ENCODE measurements at places on chromosomes 12 and 14.

DNA sequence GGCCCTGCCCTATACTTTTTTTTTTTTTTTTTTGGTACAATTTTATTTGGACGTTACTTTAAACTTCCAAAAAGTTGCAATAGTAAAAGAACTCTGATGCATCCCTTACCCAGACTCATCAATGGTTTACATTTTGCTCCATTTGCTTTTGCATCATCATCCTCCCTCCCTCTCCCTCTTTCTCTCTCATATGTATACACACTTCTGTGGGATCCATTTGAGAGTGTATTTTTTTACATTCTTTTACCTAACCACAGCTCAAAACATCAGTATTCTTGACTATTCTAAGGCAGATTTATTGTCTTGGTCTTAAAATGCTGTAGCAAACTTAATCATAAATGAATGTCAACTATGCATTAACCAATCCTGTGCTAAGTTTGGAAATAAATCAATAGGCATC, 111.6 kb downstream of the PRICKLE1 start:
- DNase-seq: no peak

GRCh38 chr12:62763861-62764645, 170.9 kb downstream of the PPM1H start:
- DNase-seq: no peak

DNA sequence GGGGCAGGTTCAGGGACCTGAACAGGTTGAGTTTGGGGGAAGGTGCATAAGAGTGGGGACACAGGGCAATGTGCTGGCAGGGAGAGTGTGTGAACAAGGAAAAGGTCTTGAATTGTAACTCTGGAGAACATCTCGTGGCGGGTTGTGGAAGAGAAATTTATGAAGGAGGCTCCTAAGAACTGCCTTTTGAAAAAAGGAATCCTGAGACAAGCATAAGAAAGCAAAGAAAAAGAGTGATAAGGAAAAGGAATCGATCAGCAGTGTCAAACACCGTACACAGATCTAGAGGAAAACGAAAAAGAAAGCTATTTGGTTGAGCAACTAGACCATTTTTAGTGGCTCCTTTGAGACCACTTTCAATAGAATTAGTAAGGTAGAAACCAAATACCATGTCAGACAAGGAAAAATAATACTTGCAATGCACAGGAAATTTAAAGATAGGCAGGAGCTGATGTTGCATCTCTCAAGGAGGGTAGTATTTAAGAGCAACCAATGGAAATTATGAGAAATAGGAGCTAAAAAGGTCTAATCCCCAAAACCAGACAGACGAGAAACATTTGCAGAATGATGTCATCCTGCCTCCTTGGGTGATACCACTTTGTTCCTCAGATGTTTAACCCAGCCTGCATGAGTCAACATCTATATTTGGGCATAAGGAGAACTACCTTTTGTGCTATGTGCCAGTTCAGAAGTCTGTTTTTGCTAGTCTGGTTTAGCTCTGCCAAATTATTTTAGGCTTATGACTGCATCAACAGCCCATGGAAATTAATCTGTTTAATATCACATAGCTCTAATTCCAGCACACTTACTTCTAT, 64.5 kb upstream of the STK38L start:
- DNase-seq: peak; percentile 94

DNA sequence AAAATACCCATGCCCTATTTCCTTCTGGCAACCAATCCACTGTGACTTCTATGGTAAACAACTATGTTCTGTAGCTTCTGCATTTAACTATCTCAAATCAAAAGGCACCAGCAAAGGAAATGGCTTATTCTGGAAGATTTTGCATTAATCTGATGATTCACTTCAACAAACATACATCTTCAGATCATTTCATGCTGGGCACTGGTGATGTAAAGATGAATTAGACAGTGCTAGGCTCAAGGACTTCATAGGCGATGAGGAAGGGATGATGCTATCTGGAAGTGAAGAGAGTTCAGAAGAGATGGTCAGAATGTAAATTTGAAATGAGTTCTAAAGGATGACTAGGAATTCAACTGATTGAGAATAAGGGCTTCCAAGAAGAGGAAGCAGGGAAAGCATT, 363.3 kb downstream of the PAWR start:
- no peak for DNase-seq

- DNase-seq: no peak
These were observed 90.0 kb downstream of the ANO6 start for GRCh38 chr12:45305907-45306306.

DNA sequence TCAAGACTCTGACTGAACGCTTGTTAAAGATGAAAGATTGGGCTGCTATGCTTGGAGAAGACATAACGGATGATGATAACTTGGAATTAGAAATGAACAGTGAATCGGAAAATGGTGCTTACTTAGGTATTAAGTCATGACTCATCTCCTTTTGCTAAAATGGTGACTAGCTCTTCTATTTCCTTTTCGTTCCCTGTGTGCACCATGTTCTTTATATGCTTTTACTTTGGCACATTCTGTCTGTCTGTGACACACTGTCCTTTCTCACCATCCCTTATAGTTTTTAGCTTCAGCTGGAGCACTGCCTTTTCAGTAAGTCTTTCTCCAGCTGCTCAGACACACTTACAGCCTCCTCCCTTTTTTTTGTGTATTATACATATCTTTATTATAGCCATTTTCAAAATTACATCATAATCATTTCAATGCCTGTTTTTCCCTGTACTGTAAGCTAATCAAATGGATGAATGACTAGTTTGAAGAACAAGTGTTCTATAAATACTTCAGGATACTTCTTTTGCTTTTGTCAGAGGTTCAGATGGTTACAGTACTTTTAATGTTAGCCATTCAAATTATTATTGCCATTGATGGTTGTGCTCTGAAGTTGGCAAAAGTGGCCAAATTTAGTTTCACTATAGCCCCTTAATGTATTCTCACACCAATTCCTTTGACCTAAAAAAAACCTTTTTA, 68.6 kb downstream of the MIA2 start:
- no peak for DNase-seq

- peak; percentile 72 for DNase-seq
These were observed 795 bp downstream of the SMAGP start for GRCh38 chr12:51269174-51270066.

DNA sequence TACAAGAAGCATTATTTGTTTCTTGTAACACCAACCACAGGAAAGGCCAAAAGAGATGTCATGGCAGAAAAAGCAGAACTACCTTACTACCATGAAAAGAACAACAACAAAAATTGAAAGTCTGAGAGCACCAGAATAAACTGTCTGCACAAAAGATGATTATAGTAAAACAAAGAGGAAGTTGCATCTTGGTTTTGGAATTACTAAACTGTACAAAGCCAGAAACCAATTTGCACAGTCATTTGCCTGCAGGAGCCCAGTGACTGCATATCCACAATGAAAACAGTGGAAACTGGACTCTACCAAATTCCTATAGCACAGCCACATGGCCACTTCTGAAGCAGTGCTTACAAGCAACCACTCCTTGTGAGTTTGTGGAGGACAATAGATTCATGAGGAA, 276.2 kb downstream of the SSPN start:
- DNase-seq: no peak

GRCh38 chr14:68305738-68306137, 486.2 kb downstream of the RAD51B start:
- no peak for DNase-seq

- DNase-seq: no peak
These were observed 107.7 kb downstream of the SLC6A15 start for GRCh38 chr12:84804691-84805473.

DNA sequence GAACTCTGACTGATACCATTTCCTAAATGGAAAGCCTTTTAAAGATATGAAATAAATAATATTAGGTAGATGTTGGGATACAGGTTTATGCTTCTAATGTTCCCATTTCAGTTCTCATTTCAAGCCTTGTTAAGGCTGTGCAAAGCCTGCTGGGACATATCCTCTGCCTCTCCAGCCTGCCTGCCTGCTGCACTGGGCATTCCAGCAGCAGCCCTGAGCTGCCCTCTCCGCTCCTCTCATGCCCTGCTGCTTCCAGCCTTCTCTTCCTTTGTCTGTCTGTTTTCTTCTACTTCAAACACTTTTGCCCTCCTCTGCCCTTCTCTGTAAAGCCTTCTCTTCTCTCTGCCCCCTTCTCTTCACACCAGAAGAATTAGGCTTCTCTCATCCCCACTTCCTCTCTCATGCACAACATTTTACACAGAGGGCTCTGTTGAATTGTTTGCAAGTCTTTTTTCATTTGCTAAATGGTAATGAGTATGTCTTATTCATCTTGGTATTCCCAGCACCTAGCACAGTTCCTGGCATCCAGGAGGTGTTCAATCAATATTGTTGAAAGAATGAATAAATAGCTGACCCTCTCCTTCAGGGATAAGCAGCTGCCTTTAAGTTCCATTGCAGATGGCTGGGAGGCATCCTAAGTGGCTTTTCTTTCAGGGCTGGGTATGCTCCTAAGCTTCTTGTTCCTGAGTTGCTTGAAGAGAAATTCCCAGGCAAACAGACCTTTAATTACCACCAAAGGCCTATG, 292.3 kb downstream of the TMEM117 start:
- no peak for DNase-seq

- no peak for DNase-seq
These were observed 479.2 kb downstream of the RPS29 start for GRCh38 chr14:49106741-49107667.

DNA sequence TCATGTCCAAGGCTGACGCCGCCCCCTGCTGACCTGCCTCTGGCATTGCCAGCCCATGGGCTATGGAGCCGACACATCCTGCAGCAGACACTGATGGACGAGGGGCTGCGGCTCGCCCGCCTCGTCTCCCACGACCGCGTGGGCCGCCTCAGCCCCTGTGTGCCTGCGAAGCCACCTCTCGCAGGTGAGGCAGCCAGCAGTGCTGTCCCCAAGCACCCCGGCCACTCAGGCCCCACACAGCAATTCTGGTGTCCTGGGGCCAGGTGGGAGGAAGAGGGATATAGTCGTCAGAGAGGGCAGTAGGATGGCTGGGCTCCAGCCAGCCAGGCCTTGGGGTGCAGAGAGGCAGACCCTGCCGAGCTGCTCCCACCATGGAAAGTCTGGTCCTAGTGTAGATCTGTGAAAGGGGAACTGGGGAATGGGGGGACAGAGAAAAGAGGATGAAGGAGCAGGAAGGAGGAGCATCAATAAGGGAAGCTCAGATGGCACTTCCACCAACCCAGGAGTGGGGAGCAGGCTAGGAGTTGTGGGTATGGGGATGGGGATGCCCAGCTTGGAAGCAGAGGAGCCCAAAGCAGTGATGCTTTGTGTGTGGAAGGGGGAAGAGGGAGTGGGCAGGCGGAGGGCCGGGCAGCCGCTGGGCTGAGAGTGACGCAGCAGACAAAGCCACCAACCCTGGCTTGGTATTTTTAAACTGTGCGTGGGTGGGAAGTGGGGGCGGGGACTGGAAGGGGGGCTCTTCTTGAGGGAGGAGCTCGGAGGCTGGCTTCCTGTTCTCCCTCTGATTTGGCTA, 4.7 kb downstream of the NAB2 start:
- DNase-seq: peak; percentile 67

DNA sequence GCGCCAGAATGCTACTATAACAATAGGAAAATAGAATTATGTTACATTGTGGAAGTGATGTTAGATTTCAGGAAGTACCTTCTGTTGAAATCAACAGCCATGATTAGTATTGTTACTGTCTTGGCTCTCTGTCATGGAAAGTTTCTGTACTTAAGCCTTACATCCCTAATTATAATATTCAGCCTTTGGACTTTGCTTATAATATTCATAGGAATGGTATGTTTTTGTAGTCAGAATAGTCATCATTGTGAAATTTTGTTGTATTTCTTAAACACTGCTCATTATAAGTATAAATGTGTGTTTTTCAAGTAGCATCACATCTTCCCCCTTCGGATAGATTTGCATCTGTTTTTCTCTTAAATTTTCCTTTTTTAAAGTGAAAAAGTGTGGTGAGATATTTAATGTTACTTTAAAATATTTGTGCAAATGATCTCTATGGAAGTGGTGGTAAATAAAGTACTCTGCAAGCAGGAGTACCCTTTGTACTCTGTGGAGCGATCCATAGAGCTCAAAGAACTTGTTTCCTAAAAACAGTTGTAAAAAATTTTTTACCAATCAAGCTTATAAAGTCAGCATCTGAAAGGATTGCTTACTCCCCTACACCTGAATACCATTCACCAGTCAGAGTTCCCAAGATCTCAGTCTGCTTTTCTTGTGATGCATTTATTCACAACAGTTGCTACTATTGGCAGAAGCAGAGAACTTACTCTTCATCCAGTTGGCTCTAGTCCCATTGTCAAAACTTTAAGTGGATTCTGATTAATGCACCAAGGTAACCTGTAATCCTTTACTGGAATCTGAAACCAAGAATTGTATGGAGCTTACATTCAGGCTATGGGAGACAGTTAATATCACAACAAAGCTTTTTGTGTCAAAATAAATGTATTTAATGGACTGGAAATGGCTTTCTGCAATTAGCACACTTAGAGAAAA, 87.8 kb downstream of the RIC8B start:
- DNase-seq: no peak

DNA sequence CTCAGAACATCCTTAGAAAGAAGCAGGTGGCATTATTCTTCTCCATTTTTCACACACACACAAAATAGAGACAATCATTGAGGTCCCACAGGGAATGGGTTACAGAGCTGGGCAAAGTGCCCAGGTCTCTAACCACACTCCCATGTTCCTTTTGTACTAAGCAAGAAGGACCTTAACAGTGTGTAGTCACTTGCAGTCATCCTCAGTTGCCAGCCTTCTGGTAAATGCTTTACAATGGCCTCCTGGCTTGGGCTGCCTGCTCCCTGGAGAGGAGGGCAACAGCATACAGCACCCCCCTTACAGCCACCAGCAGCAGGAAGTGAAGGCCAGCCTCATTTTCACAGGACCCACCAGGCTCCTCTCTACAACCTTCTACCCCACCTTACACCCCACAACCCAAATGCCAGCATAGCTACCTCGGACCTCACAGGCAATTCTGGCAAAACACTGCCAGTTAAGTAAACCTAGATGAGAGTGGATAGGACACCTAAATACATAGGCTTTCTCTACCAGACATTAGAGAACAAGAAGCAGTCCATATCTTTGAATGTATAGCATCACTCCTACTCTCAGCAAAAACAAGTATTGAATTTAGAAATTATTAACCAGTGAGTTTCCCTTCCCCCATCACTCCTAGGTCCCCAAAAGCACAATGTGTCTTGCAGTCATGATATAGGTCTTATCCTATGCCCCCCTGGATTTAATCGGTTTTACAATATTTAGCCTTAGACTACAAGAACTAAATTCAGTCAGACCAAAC, 88.1 kb downstream of the PPP2R5E start:
- DNase-seq: peak; percentile 42

GRCh38 chr12:2795291-2796186, 769 bp downstream of the FKBP4 start:
- peak; percentile 75 for DNase-seq

GRCh38 chr12:120666571-120667390, 20.2 kb upstream of the MLEC start:
- DNase-seq: no peak

- no peak for DNase-seq
These were observed 42.9 kb downstream of the TESPA1 start for GRCh38 chr12:54941659-54942058.

DNA sequence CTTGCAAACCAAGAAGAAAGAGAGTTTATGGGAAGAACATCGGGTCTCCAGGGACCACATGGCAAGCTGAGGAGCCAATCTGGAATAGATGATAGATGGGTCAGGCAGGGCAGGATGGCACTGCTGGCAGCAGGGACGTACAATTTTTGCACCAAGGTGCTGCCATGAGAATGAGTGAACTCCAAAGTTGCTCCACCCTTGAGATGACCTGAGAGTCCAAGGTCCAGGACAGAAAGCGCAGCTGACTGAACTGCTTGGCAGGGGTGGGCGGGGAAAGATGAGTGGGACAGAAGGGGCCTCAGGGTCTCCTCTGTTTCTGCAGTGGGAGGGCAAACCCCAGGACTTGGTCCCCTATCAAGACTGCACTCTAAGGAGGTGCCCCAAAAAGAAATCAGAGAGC, 136.7 kb upstream of the GSC start:
- no peak for DNase-seq

GRCh38 chr12:92921877-92922276, 7.2 kb downstream of the EEA1 start:
- DNase-seq: no peak

Data from ACHN (cell line).